Trophoblast cell (in vitro differentiated cells and primary cell): ENCODE measurements at places on chromosomes 2 and 18.

- DNase-seq: no peak
- no peak overlapping the region for H3K27ac ChIP-seq
- no peak overlapping the region for H3K4me3 ChIP-seq
- H3K4me1 ChIP-seq: no peaks in the 10 kb centered on the region
Observed at GRCh38 chr2:219095406-219095935, 34.8 kb upstream of the IHH start.

GRCh38 chr2:40700231-40700954 lies 248.5 kb upstream of the SLC8A1 start:
- no peaks in the 10 kb centered on the region for H3K36me3 ChIP-seq
- H3K27me3 ChIP-seq: no peaks in the 10 kb centered on the region
- H3K27ac ChIP-seq: no peak overlapping the region
- no peaks in the 10 kb centered on the region for H3K4me1 ChIP-seq
- no peak overlapping the region for H3K4me3 ChIP-seq

DNA sequence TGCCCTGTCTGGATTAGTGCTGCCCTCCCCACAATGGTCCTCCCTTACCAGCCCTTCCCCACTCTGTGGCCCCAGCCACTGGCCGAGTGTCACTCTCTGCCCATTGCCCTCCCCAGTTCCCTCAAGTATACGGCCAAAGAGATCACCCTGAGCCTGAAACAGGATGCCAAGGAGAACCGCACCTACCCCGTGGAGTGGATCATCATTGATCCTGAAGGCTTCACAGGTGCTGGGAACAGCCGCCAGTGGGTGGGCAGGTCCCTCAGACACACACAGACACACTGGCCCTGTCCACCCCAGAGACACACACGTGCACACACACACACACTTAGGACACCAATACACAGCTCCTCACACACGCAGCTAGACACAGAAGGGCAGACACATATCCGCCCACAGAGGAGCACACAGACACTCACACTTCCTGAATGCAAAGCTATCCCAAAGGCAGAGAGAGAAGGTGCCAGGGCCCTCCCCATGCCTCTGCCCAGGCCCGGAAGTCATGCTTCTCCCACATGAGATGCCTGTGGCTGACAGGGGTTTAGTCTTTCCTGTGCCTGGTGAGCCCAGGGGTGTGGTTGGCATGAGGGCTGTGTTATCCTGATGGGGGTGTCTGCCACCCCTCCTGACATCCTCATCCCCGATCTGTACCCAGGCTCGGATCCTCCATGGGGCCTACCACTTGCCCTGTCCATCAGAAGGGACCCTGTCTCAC lies 2.9 kb downstream of the CHRND start:
- H3K27ac ChIP-seq: no peak overlapping the region
- no peak for DNase-seq
- peaks cover 6% of the 10 kb centered on the region for H3K4me1 ChIP-seq
- peaks cover 11% of the 10 kb centered on the region for H3K27me3 ChIP-seq

- H3K36me3 ChIP-seq: no peaks in the 10 kb centered on the region
- H3K4me1 ChIP-seq: no peaks in the 10 kb centered on the region
- DNase-seq: peak; percentile 71
- no peak overlapping the region for H3K27ac ChIP-seq
- H3K4me3 ChIP-seq: no peak overlapping the region
- no peaks in the 10 kb centered on the region for H3K27me3 ChIP-seq
Observed at GRCh38 chr2:84257831-84258230, 201.2 kb downstream of the SUCLG1 start.

DNA sequence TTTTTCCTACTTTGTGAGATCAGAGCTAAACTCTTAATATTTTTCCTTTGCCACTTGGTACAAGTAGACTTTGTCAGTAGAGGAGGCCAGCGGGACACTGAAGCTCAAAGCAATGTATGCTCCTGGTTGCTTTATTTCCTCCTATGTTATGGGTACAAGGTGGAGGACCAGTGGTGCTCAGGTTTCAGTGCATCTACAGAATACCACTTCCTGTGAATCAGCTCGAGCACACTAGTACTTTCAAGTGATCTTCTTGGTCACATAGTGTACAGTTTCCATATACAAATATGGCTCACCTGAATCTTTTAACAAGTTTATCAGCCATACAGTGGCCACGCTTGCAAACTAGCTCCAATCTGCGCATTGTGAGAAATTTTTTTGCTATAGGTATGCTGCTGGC lies 1674.8 kb upstream of the TMEFF2 start:
- no peaks in the 10 kb centered on the region for H3K27me3 ChIP-seq
- no peak for DNase-seq
- H3K27ac ChIP-seq: no peak overlapping the region
- no peaks in the 10 kb centered on the region for H3K36me3 ChIP-seq
- no peak overlapping the region for H3K4me3 ChIP-seq

DNA sequence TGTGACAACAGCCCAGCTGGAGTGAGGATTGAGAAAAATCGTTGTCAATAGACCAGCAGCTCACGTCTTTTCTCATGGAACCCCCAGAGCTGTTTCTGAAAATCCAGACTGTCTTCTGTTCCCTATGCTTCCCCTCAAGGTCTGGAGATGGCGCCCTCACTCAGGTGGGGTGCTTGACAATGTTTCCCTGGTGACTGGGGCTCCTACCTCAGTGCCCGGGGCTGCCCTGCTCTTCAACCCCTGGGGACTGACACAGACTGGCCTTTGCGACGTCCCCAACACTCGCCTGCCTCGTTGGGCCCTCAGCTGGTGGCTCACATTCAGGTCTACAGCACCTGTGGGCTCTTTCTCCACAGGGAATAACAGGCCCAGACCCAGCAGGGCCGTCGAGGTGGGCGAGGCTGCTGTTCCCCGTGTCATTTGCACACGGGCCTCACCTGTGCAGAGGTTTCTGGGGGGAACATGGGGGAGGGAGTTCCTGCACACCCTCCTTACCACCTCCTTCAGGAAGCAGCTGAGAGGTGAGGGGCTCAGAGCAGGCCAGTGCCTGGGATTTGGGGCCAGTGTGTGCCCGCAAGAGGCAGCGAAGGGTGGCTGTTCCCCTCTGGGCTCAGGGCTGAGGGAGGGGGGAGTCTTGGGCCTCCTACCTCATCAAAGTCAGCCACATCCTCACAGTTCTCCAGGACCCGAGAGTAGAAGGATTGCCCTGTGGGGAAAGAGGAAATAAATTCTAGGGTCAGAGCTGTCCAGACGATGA lies 59.3 kb upstream of the OTOF start:
- H3K36me3 ChIP-seq: no peaks in the 10 kb centered on the region
- H3K27ac ChIP-seq: no peak overlapping the region
- H3K27me3 ChIP-seq: no peaks in the 10 kb centered on the region
- no peak overlapping the region for H3K4me3 ChIP-seq

DNA sequence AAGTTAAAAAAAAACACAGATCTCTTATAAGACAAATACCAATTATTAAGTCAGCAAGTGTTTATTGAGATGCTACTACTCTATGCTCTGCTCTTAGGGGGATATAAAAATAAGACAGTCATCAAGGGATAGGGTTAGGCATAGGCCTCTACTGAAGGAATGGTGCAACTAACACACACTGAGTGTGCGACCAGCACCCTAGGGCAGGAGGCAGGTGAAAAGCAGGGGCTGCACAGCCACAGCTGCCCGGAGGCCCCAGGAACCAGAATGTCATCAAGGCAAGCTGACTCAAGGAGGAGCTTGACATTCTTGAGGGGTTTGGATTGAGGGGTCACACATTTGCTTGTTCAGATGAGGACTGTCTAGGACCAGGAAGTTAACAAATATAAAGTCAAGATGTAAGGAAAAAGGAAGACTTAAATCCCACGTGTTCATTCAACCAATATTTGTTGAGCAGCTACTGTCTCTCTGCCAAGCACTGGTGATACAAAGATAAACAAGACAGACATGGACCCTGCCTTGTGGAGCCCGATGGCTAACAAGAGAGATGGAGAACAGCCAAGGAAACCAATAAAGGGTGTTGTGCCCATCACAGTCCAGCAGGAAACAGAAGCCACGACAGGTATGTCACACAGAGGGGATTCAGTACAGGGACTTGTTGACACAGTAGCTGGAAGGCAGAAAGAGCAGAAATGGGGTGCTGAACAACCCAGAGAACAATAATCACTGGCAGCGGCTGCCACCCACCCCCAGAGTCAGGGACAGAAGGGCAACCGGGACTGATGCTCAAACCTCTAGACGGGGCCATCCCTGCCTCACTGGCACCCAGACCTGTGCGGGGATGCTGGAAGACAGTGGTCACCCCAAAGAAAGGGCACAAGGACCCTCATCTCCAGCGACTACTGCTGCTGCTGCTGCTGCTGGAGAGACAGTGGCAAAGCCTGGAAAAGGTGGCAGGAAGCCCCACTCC lies 45.8 kb upstream of the MAL start:
- no peak overlapping the region for H3K27ac ChIP-seq
- no peaks in the 10 kb centered on the region for H3K36me3 ChIP-seq
- DNase-seq: no peak
- H3K4me1 ChIP-seq: no peaks in the 10 kb centered on the region
- no peaks in the 10 kb centered on the region for H3K27me3 ChIP-seq

DNA sequence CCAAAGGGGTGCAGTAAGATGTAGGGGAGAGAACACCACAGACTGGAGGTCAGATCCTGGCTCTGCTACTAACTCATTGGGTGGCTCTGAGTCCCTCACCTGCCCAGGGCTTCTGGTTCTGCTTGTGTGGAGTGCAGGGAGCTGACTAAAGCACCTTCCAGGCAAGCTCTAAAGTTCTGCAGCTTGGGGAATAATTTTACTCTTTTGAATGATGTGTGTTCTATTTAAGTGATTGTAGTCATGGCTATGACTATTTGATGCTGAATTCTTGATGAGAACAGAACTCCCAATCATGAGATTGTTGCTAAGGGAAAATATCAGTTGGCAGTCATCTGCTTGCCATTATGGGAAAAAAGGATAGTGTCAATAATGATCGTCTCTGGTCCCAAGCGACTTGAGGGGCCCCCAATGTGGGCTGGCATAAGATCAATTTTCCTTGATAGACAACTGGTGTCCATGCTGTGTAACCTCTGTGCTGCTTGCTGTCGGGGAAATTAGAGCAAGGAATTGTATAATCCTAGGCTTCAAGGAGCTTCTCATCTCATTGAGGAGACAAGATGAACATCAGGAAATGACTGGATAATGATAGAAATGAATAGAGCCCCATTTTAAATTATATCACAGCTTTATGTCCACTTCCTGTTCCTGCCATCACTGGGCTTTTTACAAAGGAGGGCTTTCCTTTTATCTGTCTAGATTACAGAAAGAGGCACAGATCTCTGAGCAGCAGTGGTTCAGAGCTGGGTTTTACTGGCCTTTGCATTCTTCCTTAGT lies 131.7 kb downstream of the SLC4A3 start:
- no peak for DNase-seq
- H3K27ac ChIP-seq: no peak overlapping the region
- no peaks in the 10 kb centered on the region for H3K27me3 ChIP-seq
- no peaks in the 10 kb centered on the region for H3K4me1 ChIP-seq

DNA sequence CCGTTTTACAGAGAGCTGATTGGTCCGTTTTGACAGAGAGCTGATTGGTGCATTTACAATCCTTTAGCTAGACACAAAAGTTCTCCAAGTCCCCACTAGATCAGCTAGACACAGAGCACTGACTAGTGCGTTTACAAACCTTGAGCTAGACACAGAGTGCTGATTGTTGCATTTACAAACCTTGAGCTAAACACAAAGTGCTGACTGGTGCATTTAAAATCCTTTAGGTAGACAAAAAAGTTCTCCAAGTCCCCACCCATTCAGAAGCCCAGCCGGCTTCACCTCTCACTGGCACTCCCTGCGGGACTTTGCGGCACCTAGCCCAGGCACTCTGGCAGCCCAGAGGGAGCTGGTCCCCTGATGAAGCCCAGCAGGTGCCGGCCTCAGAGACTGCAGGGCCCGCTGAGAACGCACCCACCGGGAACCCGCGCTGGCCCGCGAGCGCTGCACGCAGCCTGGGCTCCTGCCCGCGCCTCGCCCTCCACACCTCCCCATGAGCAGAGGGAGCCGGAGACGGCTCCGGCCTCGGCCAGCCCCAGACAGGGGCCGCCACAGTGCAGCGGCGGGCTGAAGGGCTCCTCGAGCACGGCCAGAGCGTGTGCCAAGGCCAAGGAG lies 508.1 kb upstream of the CHAC2 start:
- H3K4me3 ChIP-seq: no peak overlapping the region
- no peaks in the 10 kb centered on the region for H3K36me3 ChIP-seq
- H3K4me1 ChIP-seq: no peaks in the 10 kb centered on the region
- H3K27ac ChIP-seq: no peak overlapping the region

DNA sequence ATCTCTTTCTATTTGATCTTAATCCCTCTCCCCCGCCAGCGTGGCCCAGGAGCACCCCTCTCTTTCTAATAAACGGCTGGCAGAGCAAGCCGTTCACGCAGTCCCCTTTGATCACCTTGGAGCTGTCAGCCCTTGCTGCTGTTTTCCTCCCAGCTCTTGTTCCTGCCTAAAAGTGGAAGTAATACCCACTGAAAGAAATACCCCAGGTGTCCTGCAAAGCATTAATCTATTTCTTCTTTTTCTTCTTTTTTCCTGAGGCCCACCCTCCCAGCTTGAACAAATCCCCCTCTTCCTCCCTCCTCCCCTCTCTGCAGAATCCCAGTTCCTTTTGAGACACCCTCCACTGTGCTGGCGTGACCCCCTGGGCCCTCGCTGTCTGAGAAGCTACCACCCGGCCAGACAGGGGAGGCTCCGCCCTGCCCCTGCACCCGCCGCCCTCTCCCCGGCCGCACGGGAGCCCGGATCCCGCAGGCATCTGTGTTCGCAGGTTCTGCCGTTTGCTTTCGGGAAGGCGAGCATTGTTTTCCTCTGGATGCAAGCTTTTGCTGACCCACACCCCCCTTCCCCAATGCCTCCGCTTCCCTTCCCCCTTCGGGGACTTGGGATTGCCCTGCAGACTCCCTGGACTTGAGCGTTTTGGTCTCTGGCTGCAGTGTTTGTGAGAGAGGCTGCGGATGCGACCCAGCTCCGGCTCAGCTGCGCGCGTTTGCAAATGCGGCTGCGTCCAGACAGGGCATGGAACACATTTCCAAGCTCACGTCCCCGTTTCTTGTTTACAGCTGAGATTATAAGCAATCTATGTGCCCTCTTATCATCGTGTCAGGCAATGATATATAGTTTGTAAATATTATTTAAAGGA lies 631.5 kb downstream of the NYAP2 start:
- no peaks in the 10 kb centered on the region for H3K27me3 ChIP-seq
- H3K4me3 ChIP-seq: peak overlapping the region; percentile 70
- DNase-seq: peak; percentile 8
- peak overlapping the region; percentile 78 for H3K27ac ChIP-seq
- no peaks in the 10 kb centered on the region for H3K36me3 ChIP-seq
- H3K4me1 ChIP-seq: no peaks in the 10 kb centered on the region

- no peaks in the 10 kb centered on the region for H3K27me3 ChIP-seq
- no peak within 1 kb of the TSS for H3K4me3 ChIP-seq
- no peaks in the 10 kb centered on the region for H3K36me3 ChIP-seq
- H3K4me1 ChIP-seq: peaks cover 8% of the 10 kb centered on the region
- DNase-seq: peak; percentile 5
- H3K27ac ChIP-seq: no peak within 1 kb of the TSS
Observed at GRCh38 chr2:201260302-201260800, at the start of gene CASP8. Gene CASP8, plus strand, starts transcription at chr2:201260536. Its CDS starts 5,951 bp downstream, at chr2:201266487.

GRCh38 chr18:56245866-56246580 lies 392.4 kb downstream of the TXNL1 start:
- no peak overlapping the region for H3K4me3 ChIP-seq
- no peaks in the 10 kb centered on the region for H3K4me1 ChIP-seq
- H3K27ac ChIP-seq: no peak overlapping the region

DNA sequence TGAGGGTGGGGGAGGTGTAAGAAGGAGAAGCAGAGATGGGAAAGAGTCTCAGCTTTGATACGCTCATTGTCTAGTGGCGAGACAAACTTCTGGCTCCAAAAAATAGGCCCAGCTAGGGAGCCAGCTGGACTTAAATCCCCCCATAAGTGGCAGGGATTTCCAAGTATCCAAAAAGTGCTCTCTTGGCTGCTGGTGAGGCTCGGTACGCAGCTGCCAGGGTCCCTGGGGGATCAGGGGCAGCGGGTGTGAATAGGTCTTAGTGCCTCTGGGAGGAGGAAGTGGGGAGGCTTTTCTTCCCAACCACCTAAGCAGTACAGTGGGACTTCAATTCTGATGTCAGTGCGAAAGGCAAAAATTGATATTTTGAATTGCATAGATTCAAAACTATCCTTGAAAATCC lies 73.5 kb downstream of the ALK start:
- H3K27ac ChIP-seq: no peak overlapping the region
- H3K4me1 ChIP-seq: no peaks in the 10 kb centered on the region
- no peak overlapping the region for H3K4me3 ChIP-seq
